ENCODE measurements at places on chromosomes 7 and 10.

- no peak for DNase-seq
Observed at GRCh38 chr7:110454713-110455112, 636.2 kb upstream of the LRRN3 start.

DNA sequence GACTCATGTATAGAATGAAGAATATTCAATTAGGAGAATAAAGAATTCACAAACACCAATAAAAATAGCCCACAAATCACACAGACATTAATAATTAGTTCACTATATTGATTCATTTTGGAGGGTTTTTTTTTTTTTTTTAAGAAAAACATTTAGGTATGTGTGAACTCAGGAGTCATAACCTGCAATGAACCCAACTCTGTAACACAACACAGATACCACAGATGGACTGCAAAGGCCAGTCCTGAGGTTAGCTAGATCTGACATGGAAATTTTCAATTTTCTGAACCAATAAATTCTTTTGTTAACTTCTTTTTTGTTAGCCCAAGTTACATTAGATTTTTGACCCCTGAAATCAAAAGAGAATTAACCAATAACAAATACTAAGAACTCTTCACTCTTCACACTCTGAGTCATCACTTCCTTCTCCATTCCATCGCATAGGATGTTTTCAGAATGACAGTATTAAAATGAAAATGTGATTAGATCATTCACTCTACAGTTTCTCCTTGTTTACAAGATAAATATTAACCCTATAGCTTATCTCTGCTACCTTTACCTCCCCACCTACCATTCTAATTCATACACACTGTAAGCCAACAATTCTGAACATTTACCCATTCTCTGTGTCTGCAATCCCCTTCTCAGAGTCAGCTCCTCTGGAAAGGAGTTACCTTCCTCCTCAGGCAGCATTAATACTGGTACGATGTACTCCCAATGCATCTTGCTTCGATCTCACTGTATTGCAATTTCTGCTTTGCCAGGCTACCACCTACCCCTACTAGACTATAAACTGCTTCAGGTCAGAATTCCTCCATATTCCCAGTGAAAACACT, 141.5 kb downstream of the LRRN3 start:
- DNase-seq: no peak

DNA sequence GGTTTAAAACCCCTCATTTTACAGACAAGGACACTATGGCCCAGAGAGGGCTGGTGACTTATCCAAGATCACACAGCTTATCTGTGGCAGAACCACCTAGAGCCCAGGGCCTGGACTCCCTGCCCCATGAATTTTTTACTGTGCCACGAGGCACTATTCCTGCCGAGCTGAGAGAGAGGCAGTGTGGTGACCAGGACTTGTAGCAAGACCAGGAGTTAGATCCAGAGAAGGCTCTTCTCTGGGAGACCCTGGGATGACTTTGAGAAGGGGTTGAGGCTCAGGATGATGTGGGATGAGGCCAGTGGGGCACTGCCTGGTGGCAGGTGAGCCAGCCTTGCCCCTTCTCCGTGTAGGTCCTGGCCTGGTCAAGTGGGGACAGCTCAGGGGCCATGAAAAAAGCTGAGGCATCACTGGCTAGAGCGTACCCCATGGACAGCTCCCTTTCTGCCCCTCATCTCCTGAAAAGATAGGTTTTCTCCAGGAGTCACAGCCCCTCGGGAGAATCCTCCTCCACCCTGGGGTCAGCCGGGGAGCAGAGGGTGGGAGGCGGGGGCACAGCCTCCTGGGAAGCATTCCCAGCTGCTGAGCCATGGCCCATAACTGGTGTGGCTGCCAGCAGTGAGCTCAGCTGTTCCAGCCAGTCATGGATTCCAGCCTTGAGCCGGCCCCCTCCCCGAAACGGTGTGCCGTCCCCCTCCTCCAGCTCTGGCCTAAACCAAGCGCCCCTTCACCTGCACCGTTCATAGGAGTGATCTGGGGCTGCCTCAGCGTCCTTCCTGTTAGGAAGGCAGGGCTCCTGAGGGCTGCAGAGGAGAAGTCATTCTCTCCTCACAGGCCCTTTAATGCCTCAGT, 5.8 kb downstream of the FLNC start:
- peak; percentile 24 for DNase-seq

DNA sequence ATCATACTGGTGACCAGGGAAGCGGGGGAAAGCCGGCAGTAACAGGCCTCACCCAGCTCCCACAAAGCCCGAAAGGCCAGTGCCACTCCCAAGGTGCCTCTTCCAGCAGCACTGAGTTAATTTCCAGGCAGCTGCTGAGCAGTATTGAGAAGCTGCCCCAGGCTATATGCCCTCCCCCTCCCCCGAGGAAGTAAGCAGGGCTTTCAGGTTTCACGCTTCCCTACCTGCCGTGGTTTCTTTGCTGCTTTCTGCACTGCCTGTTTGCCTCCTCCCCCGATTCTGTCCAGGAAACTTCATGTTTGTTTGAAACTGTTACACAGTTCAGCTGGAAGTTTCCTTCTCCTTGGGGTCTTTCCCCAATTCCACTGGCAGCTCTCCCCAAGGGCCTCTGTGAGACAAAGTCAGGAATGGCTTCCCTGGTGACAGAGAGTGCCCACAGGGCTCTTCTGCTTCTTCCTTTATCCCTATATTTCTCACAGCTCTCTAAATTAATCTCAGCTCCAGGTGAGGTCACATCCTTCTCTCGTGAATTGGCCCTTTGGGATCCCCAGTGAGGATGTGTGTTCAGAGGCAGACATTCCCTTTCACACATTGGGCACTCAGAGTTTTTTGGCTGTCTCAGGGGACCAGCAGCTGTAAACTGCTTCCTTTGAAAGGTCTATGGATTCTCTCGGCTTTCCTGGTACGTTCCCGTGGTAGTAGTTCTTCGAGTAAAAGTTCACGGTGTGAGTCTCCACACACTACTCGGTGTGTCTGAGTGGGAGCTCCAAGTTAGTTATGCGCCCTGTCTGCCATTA, 19.4 kb downstream of the C1GALT1 start:
- DNase-seq: no peak

DNA sequence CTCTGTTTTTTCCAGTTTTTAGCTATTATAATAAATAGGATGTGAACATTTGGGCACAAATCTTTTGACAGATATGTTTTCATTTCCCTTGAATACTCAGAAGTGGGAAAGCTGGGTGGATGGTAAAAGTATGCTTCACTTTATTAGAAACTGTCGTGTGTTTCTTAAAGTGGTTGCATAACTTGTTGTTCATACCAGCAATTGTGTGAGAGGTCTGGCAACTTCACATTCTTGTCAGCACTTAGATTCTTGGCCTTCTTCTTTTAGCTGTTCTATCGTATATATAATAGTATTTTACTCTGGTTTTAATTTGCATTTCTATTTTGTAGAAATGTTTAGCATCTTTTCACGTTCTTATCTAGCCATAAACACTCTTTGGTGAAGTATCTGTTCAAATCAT, 894.4 kb downstream of the KCNMA1 start:
- DNase-seq: no peak

DNA sequence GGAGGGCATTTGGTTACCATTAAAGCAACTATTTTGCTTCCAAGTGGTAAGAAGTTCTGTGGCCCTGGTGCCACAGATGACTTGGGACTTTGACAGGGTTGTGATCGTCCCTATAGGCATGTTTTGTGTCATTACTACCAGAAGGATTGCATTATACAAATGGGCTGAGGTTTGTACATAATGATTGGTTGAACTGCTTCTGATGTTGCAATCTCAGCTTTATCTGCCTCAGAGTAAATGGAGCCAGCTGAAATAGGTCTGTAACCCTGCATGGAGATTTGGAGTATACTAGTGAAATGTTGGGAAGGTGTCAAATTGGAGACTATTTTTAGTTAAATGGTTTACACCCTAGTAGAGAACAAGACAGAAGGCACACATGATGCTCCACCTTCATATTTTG, 46.1 kb upstream of the SEPTIN7 start:
- no peak for DNase-seq

DNA sequence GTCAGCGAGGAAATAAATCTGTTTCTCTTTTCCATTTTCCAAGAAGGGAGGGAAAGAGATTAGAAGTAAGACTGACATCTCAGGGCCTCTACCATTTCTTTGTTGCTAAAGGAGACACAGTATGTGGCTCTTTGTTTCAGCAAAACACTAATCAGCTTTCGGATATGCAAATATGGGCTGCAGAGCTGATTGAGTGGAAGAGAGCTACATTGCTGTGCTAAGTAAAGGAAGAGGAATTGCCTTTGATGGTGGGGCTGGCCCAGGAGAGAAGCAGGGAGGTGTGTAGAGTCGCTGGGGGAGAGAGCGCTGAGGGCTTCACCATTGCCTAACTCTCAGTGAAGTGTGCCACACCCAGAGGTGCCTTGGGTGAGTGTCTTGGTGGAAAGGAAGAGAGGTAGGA, 284.8 kb downstream of the SDK1 start:
- DNase-seq: no peak

DNA sequence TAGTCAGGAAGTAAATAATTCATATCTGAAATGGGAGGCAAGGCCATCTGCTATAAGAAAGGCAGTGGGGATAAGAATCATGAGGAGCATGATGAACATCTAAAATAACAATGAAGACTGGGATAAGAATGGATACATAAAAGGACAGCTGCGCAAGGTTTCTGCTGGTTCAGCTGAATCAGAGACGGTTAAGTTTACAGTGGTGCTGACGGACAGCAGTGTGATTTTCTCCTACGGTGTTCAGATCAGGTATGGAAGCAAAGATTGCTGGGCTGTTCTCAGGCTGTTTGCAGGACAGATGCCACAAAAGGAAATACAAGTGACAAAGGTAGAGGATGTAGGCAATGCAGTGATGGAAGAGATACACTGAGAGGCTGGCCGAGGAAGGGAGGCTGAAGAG, 8.4 kb downstream of the CYCS start:
- no peak for DNase-seq

GRCh38 chr7:41977151-41977651, 259.8 kb downstream of the GLI3 start:
- DNase-seq: no peak

GRCh38 chr10:17427666-17428350, 26.6 kb downstream of the ST8SIA6 start:
- DNase-seq: no peak

- DNase-seq: no peak
Observed at GRCh38 chr10:133618851-133619250, 7.7 kb downstream of the FRG2B start.

DNA sequence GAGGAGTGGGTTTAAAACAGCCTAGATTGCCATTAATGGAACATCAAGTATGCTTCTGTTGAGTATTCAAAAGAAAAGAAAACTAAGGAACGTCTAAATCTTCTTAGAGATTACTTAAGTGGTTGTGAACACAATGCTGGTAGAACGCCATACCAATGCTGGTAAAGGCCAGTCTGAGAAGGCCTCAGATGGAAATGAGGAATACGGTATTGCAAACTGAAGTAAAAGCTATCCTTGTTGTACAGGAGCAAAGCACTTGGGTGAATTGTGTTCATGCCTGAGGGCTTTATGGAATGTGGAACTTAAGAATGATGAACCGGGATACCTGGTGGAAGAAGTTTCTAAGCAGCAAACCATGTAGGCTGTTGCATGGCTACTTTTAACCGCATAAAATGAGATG, 208.0 kb downstream of the KCND2 start:
- no peak for DNase-seq

DNA sequence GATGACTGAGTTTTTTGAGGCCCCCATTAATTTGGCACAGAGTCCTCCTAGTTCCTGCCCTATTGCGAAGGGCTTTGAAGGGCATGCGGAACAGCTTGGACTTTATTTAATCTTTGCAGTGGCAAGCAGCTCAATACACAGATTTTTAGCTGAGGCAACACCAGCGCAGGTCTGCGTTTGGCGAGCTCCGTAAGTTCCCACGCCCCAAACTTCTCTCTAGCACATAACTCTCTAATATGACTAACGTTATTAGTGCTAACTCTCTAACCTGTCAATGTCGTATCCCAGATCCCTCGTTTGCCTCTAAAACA, 366 bp upstream of the TAF3 start:
- DNase-seq: no peak
